ENCODE measurements at places on chromosomes 1 and 21.

GRCh38 chr1:52348704-52349300, 17.2 kb downstream of the CC2D1B start:
- peak; percentile 20 for DNase-seq

GRCh38 chr1:30058970-30059369, 664.4 kb downstream of the MATN1 start:
- no peak for DNase-seq

- DNase-seq: no peak
Measured at GRCh38 chr1:5908461-5909375, 83.5 kb downstream of the NPHP4 start.

DNA sequence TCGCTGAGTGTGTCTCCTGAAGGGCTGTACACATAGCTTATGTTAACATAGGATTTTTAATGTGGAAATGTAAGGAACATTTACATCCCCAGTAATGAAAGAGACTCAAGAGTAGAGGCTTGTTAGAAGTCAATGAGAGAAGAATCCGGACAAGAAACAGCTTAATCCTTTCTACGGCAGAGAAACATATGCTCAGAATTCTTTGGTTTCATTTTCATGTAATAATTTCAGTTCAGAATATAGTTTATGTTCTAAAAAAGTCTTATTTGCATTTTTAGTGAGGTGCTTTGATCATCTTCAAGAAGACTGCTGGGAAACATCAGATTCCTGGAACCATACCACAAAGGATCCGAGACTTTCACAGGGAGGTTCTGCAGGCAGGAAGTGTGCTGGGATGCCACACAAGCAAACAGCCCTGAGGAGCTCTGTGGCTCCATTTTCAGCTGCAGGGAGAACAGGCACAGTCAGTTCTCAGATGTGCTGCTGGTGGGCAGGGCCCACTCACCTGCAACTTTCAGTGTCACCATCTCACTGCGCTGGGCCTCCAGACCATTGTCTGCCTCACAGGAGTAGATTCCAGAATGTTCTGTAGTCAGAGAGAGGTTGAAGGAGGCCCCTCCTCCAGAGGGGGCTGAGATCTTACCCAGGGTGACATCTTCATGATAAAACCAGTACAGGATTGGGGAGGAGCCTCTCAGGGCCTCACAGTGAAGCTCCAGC, 28.4 kb downstream of the FCRL5 start:
- no peak for DNase-seq

DNA sequence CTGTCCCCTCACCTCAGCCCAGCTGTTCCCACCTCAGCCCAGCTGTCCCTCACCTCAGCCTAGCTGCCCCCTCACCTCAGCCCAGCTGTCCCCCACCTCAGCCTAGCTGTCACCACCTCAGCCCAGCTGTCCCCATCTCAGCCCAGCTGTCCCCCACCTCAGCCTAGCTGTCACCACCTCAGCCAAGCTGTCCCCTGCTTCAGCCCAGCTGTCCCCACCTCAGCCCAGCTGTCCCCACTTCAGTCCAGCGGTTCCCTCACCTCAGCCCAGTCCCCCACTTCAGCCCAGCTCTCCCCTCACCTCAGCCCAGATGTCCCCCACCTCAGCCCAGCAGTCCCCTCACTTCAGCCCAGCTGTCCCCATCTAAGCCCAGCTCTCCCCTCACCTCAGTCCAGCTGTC, 88.4 kb upstream of the CSF3R start:
- DNase-seq: no peak

- DNase-seq: no peak
Measured at GRCh38 chr1:4972761-4973320, 318.4 kb downstream of the AJAP1 start.

GRCh38 chr1:17594026-17594425, 54.5 kb downstream of the ARHGEF10L start:
- no peak for DNase-seq

GRCh38 chr1:27368869-27369582, 2.3 kb upstream of the MAP3K6 start:
- no peak for DNase-seq

- DNase-seq: no peak
Measured at GRCh38 chr1:92567211-92567868, 80.6 kb upstream of the GFI1 start.

- DNase-seq: no peak
Measured at GRCh38 chr1:52569449-52570210, 16.7 kb upstream of the TUT4 start.

GRCh38 chr1:195960580-195960979, 647.7 kb downstream of the KCNT2 start:
- DNase-seq: no peak

GRCh38 chr1:234579967-234580366, 30.0 kb downstream of the IRF2BP2 start:
- no peak for DNase-seq

DNA sequence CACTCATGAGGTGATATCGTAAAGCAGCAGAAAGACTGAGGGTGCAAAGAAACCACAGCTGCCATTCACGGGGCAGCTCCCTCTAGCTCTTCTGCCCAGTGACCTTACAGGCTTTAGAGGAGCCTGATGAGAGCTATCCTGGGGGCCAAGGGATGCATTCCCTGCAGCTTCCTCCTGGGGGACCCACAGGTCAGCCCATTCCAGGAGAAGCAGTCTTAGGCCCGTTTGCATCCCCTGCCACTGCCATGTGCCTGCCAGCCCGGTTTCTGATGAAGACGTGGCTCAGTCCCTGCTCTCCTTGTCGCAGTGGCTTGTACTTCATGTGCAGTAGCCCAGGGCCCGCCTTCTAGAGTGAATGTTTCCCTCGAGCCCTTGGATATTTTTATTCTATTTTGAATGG, 22.8 kb downstream of the ATP5PO start:
- no peak for DNase-seq

GRCh38 chr1:175920381-175920780, 177.0 kb upstream of the TNR start:
- DNase-seq: no peak

GRCh38 chr1:10108134-10108663, 75.4 kb downstream of the UBE4B start:
- DNase-seq: no peak

DNA sequence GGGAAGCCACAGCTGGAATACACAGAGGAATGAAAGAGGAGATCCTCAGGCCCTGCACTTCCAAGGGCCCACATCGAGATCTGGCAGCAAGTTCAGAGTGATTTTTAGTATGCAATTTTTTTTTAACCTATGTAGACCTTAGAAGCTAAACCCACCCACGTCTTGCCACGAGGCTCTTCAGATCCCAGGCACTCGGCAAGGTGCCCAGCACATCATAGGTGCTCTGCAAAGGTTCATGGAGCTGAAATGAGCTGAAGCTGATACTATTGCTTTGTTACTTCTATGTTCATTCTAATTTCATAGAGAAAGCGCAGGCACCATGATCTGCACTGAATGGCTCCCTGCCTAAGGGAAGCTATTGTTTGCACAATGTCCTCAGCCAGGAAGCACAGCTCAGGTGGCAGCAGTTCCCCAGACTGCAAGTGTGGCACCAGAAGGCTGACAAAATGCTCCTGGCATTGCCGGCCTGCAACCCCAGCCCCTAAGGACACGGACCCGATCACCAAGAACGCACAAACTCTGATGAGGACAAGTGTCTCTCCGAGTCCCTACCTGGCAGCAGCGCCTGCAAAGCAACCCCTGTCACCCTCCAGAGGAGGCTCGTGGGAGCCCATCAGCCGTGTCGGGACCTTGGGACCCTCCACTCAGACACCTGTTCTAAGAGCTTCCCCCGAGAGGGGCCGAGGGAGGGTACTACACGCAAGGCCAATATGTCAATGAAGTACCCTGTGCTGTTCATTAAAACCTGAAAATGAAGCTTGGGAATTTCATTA, 264.2 kb downstream of the NPHP4 start:
- DNase-seq: no peak

GRCh38 chr21:46459356-46460112, 843 bp downstream of the DIP2A start:
- DNase-seq: no peak

- no peak for DNase-seq
Measured at GRCh38 chr1:2459757-2460156, 16.3 kb upstream of the PLCH2 start.

DNA sequence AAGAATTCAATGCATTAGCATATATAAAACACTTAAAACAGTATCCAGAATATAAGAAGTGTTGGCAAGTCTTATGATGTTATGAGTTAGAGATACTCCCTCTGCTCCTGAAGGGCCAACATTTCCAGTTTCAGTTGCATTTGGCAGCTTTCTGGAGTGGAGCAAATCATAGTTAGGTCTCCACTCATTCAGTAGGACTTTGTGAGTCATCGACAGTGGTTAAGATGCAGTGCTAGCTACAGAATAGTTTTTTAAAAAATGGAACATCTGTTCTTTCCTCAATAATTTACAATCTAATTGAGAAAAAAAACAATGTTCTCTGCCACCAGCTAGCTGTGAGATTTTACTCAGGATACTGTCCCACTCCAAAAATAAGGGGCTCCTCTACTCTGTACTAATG, 389.1 kb downstream of the HLX start:
- DNase-seq: no peak

DNA sequence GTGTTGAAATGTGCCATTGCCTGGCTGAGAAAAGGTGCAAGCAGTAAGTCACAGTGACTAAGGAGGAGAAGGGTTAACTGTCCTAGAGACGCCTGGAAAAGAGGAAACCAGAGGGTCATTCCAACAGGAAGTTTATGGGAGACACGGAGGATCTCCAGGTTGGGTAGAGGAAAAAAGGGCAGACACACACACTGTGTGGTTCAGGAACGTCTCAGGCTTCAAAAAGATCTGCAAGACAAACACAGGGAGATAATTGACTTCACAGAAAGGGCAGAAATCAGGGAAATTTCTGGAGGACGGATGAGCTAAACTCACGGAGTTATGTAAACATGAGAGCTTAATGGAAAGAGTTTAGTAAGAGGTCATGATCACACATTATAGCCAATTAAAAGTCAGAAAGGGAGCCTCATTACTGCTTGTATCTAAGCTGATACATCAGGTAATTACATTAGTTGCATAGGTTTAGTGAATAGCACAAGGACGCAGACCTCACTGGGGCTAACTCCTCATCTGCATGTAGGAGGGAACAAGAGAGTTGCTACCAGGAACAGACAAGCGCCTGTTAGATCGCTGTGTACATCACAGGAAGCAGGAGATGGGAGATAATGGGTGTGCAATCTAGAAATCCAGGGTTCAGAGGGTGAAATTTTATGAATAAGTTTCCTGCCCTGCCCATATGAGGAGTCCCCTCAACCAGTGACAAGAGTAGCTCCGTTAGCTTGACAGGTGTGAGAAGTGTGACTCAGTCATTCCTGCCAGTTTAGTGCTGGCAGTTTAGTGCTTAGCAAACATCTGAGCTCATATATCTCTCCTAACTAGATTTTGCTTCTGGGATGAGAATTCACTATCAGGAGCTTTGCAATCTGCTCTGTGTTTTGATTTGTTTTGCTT, 96.6 kb upstream of the TNR start:
- no peak for DNase-seq

DNA sequence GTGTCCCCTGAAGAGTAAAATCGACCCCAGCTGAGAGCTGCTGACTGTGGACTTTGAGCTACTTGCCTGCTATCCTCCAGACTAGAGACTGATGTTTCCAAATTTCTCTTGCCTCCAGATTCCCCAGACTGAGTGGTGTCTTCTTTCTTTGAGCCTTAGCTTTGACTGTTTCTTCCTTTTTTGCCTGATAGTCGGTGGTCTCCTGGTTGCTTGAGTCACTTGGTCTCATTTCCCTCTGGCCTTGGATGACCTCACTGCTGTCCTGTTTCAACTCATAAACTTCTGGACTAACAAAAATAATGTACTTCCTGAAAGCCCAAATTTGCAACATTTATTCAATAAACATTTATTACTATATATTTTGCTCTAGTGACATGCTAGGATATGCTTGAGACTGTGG, 52.9 kb upstream of the DIPK1A start:
- no peak for DNase-seq

DNA sequence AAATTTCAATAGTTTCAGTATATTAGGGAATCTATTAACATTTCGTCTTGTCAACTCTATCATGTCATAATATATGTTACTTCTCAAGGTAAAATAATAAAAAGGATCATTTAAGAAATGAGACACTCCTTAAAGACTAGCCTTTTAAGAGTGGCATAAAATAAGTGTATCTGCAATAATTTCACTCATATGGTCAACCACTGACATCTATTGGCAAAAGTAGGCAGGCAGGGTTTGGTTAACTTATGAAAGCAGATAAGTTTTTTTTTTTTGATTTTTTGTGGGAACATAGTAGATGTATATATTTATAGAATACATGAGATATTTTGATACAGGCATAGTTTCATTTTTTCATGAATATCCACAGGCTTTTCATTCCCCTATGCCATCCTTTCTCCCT, 5.5 kb upstream of the RGS21 start:
- no peak for DNase-seq

DNA sequence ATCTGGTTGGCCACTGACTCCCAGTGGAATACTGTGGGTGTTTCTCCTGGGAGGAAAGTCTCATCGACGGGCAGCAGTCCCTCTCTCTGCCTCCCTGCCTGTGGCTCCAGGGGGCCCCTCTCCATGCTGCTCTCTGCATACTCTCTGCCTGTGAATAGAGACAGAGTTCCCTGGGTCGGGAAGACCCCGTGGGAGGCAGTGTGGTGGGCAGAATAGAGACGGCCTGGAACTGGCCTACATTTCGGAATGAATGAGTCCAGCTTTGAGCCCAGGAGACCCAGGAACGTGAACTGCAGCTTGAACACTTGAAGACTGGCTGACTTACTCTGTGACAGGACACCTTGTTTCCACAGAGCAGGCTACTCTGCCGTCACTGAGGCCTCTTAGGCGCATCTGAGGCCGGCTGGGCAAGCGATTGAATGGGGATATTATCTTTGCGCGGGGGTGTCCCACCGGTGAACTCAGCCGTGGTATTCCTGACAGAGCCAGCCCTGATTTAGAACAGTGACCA, 64.0 kb downstream of the KIF21B start:
- DNase-seq: no peak

DNA sequence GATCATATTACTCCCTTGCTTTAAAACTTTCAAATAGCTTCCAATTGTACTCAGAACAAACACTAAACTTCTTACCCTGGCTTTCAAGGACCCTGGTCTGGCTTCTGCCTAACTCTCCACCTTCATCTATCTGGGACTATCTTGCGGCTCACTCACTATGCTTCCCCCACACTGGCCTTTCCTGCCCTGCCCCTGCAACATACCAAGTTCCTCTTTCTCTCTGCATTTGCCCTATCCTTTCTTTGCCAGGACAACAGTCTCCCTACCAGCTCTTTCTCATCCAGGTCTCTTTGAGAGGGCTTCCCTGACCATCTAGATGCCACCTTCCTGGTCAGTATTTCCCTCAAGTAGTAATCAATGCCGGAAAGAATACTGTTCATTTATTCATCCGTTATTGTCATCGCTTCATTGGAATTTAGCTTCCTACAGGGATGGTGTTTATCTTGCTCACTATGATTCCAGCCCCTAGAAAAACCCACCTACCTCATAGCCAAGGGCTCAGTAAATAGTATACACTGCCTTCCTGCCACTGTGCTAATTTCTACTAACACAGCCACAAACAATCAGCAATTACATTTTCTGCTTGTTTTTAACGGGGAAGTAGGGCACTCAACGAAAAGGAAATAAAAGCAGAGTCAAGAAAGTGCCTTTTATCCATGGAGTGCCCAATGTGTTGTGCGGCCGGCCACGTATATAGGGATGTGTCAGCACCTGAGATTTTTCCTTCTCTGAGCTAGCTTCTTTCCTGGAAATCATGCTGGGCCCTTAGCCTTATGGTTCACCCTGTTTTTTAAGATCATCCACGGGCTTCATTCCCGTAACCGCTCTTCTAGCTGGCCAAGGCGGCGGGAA, 521 bp upstream of the CDC7 start:
- no peak for DNase-seq

- DNase-seq: no peak
Measured at GRCh38 chr1:189866606-189867005, 611.1 kb downstream of the BRINP3 start.
